COR-L47 (cell line): ENCODE measurements at places on chromosomes 4 and X.

DNA sequence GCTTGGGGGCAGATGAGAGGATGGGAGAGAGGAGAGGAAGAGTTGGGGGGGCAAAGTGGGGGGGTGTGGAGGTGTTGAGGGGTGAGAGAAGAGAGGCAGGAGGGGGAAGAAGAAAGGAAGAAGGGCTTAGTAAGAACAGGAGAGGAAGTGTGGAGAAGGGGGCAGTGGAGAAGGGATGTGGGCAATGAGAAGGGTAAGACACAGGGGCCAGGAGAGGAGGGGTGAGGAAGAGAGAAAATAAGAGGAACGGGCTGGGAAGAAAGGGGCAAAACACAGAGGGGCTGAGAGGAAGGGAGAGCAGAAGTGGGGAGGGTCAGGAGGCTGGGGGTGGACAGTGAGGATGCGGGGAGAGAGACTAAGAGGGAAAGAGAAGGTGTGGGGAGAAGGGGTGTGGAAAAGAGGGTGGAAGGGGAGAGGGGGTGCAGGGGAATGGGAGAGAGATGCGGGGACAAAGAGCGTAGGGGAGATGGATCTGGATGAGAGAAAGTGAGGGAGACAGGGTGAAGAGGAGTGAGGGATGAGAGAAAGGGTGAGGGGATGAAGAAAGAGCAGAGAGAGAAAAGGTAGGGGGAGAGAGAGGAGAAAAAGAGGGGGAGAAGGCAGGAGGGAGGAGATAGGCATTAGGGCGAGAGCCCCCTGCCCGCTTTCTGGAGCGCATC, 12.9 kb downstream of the SH3KBP1 start:
- DNase-seq = no peak

DNA sequence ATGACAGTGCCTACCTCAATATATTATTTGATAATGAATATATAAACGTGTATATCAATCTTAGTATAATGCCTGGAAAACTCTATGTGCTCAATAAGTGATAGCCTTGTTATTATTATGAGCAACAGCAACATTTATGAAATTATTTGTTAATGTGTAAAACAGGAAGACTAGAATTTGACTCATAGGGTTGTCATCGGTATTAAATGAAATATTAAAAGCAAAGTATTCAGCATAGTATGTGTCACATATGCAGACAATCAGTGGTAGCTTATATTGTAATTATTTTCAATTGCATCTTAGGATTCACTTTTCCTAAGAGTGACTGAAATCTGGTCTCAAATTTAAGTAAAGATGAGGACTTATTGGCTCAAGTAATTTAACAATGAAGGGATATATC, 24.6 kb downstream of the SPANXD start:
- no peak for DNase-seq

DNA sequence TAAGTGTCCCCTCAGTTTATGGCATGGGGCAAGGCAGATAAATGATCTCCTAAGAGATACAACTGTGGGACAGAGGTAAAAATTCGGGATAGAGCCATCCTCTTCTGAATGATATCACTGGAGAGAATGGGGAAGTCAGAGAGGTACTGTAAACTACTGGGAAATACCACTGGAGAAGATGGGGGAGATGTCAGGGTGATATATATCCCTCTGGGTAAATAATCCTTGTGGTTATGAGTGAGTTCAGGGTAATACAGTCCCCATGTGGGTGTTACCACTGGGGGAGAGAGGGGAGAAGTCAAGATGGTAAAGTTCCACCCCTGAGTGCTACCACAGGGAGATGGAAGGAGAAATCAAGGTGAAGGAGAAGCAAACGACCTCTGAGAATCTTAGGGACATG, 63.9 kb upstream of the ZNF81 start:
- DNase-seq = no peak

DNA sequence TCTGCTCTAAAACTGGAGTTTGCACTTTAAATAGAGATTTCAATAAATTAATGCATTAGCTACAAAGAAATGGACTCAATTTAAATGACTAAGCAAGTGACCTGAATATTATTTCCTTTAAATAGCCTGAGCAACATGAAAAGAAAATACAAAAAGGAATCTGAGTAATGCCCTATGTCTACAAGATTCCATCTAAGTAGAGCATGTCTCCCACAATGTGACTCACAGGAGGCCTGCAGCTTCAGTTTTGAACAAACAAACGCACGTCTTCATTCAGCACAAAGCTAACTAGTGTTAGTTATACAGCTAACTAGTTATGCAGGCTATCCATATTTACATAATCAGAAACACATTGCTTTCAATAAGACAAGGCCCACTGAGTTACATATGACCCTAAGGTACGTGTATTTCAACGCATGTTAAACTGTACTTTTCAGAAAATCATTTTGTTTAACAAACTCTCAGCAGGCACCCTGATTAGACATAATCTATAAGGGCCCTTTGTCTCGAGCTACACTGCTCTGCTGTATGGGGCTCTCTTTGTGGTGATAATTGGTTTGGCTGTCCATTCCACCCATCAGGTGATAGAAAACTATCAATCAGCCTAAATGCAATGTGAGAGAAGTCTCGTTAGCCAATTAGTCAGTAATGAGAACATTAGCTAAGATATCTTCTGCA, 116.5 kb downstream of the MAML3 start:
- DNase-seq = peak; percentile 23

DNA sequence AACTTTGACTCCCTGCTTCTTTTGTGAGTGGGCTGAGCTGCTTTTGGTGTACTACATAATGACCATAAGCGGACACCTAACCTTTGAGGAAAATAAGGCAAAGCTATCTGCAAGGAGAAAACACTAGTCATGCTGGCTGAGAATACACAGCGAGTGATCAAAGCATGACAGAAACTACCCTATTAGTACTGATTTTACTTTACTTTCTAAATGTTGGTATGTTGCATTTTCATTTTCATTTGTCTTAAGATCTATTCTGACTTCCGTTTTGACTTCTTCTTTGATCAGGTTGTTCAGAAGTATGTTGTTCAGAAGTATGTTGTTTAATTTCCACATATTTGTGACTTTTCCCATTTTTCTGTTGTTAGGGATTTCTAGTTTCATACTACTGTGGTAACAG, 361.1 kb downstream of the TRAM1L1 start:
- DNase-seq = no peak

DNA sequence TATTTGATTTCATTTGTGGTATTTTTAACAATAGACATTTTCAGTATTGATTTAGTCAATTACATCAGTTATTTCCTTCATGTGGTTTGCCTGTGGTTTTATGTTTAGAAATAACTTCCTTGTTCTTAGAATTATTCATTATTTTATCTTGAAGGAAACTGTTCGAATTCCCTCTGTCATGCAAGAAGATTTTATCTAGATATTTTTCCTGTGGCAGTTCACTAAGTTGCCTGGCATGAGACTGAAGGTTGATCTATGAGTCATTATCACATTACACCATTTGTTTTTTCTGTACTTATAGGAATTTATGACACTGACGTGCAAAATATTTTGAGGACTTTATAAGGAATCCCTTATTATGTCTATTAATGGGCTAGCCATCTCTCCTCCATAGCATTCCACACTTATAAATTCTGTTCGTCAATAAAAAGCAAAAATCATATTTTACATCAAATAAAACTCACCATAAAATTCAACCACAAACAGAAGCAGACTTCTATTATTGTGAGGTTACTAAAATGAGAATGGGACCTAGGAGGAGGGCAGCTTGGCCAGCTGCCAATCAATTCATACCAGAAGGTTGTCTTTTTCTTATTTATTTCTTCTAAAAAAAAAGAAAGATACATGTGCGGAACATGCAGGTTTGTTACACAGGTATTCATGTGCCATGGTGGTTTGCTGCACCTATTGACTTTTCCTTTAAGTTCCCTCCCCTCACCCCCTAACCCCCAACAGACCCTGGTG, 179.0 kb downstream of the KCNIP4 start:
- no peak for DNase-seq

DNA sequence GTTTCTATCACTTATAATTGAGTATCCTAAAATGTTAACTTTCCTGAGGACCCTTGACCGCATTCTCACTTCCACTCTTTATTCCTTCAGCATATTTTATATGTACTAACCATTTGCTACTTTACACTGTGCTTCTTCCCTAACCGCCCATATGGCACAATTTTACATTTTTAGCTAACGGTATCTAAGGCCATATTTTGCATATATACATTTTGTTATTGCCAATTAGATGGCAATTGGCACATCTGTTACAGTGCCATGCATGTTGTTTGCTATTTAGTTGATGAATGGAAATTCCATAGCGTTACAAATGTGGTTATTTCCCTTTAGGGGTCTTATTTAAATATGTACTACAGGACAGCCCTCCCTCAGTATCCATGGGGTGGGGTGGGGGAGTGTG, 20.0 kb upstream of the OTUD4 start:
- no peak for DNase-seq

DNA sequence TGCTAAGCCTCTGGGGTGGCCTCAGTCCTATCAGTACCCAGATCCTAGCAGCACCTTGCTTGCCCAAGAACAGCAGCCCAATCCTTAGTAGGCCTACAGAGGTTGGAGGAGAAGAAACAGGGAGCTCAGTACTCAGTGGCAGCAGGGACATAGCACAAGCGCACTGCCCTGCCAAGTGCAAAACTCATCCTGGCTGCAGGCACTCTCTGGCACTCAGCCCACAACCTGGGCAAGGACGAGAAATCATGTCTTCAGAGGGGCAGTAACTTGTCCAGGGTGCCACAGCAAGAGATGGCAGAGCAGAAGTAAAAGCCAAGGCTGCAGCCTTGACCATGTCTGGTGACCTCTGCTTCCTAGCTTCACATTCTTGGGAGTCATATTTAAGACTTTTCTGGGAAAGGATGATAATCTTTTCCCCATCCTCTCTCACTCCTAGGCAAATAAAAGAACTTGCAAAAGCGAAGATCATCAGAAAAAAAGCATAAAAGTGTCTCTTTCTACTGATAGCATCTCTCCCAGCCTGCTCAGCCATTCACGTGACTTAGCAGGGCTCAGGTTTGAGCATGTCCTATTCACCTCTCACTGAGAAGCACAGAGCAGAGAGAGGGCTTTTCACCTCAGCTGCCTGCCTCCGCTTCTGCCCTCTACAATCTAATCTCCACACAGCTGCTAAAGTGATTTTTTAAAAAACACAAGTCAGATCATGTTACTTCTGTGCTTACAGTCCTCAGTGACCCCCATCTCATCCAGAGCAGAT, 37.2 kb upstream of the MAGEA4 start:
- no peak for DNase-seq

- no peak for DNase-seq
Measured at GRCh38 chrX:127057891-127058619, 238.5 kb downstream of the PRR32 start.

DNA sequence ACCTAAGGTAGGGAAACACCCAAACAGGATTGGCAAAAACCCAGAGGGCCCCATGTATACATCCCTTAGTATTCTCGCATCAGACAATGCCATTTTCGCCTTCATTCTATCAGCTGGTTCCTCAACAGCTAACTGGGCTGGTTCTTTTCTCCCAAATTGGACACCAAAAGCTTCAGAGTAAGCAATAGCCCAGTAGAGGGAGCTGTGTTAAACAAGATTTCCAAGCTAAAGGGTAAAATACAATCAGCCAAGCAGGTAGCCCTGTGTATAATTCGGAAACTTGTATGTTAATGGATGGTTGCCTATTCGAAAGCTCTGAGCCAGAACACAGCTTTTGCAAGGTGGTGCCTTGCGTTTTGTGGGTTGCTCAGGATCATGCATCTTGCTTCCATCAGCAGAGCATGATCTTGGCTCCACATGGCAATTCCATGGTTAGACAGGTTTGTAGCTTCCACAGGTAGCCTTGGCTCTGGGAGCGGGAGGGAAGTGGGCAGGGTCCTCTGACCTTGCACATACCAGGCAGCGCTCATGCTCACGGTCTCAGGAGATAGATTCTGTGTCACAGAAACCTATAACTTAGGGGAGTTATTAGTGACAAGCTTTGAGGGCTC, 115.2 kb upstream of the LNX1 start:
- peak; percentile 29 for DNase-seq

- DNase-seq = no peak
Measured at GRCh38 chr4:94766856-94767255, 9.1 kb downstream of the BMPR1B start.

DNA sequence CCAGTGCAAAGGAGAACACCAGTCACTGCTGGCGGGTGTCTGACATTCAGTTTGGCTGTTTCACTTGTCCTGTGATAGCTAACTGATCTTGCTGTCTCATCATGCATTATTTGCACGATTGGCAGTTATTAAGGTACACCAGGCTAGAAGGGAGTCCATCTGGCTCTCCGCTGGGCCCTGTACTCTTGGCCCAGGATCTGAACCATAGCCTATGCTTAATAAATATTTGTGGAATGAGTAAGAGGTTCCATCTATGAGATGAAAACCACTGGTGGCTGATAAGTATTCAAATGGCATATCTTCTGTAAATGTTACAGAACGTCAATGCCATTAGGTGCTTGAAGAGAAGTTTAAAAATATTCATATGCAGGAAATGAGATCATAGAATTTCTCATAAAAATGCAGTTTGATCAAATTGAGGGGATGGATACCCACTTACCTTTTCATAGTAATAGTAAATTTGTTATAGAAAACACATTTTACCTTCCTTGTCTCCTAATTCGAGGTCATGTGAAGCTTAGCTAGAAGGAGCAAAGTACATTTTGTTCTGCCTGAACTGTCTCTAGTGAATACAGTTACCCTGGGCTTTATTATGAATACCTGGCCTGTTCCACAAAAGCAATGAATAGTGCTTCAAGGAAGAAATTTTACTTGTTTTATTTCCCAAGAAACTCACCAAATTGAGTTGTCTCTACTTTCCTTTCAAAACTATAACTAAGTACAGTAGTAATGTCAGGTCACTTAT, 213.5 kb downstream of the CBR4 start:
- DNase-seq = no peak

- no peak for DNase-seq
Measured at GRCh38 chr4:13143222-13144070, 340.7 kb downstream of the RAB28 start.

DNA sequence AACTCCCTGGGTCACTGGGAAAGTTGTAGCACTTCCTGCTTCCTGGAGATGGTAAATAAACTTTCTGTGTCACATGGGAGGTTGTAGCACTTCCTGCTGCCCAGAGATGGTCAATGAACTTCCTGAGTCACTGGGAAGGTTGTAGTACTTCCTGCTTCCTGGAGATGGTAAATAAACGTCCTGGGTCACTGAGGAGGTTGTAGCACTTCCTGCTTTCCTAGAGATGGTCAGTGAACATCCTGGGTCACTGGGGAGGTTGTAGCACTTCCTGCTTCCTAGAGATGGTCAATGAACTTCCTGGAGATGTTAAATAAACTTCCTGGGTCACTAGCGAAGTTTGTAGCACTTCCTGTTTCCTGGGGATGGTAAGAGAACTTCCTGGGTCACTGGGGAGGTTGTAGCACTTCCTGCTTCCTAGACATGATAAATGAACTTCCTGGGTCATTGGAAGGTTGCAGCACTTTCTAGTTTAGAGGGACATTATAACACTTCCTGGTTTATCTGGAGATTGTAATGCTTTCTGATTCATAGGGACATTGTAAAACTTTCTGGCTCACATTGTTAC, 62.3 kb upstream of the CD99 start:
- no peak for DNase-seq
